ENCODE measurements at places on chromosomes 2 and 18. TPM values are rescaled to one million over a fixed set of nuclear protein-coding genes. Genes with fewer than 3 reads are reported as not detected.

DNA sequence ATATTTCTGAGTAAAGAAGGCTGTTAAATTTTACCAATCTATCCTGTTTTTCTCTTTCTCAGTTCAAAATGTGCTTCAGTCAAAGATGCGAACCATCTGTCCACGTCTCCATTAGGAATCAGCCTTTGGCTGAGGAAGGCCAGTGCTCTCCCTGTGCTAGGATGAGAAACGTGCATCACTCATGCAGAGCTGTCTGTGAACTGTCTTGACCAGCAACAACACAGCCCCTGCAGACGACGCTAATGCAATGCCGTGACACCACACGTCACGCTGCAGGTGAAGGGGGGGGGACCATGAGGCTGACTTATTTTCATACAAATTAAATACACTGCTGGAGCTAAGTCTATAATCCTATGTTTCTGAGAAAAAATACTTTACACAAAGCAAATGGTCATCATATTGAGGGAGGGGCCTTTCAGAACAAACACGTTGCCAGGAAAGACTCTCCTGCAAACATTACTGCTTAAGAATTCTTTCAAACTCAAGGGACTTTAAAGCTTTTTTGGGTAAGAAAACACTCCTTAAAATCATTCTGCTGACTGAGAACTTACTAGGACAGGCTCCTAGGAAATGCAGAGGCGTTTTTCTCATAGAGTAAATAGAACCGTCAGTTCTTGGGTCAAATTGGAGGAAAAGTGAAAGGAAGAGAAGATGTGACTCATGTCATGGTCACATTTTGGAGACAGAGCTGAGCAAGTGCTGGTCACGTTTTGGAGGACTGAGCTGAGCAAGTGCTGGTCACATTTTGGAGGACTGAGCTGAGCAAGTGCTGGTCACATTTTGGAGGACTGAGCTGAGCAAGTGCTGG lies 97.0 kb downstream of the MBP start:
- no peak for DNase-seq

DNA sequence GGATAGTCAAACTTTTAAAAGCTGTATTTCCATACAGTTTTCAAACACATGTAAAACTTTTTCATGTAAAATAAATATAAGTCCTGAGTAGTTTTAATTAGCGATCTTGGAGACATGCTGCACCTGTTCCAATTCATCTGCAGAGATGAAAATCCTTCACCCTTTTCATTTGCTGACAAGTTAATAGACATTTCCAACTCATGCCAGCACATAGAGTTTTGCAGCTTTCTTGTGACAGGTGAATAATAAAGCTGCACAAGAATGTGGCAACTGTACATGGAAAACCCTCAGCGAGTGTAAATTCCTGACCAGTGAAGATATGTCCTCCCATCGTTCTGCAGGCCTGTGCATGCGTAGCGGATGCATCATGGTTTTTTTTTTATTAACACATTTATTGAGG lies 771.4 kb downstream of the TDRD15 start:
- no peak for DNase-seq

- no peak for DNase-seq
Observed at GRCh38 chr2:20021405-20022009, 9.0 kb upstream of the MATN3 start.

The AQP12A gene
- total RNA-seq: not detected
